ENCODE measurements at places on chromosomes 2 and 18.

DNA sequence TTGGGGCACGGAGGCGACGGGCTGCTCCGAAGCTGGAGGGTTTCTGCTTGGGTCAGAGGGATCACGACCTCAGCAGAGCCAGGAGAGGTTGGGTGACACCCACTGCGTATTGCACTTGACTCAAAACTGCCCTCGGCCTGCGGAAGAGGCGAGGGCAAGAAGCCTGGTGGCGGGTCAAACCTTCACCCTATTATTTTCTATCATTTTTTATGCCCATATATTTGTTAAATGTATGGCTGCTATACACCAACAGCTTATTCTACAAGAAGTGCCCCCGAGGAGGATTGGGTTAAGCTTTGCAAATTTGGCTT is 12.6 kb upstream of the SATB2 start:
- no peaks in the 10 kb centered on the region for H3K4me1 ChIP-seq
- peaks cover 9% of the 10 kb centered on the region for H3K27me3 ChIP-seq
- H3K4me3 ChIP-seq = no peak overlapping the region
- DNase-seq = no peak
- H3K27ac ChIP-seq = no peak overlapping the region

GRCh38 chr2:182550234-182550633 is 123.4 kb upstream of the PDE1A start:
- no peak overlapping the region for H3K27ac ChIP-seq
- no peaks in the 10 kb centered on the region for H3K36me3 ChIP-seq
- H3K27me3 ChIP-seq = no peaks in the 10 kb centered on the region
- H3K4me1 ChIP-seq = no peaks in the 10 kb centered on the region

- no peak for DNase-seq
- no peaks in the 10 kb centered on the region for H3K27me3 ChIP-seq
- H3K4me3 ChIP-seq = no peak overlapping the region
Measured at GRCh38 chr18:35024965-35025364, 16.2 kb upstream of the MAPRE2 start.

DNA sequence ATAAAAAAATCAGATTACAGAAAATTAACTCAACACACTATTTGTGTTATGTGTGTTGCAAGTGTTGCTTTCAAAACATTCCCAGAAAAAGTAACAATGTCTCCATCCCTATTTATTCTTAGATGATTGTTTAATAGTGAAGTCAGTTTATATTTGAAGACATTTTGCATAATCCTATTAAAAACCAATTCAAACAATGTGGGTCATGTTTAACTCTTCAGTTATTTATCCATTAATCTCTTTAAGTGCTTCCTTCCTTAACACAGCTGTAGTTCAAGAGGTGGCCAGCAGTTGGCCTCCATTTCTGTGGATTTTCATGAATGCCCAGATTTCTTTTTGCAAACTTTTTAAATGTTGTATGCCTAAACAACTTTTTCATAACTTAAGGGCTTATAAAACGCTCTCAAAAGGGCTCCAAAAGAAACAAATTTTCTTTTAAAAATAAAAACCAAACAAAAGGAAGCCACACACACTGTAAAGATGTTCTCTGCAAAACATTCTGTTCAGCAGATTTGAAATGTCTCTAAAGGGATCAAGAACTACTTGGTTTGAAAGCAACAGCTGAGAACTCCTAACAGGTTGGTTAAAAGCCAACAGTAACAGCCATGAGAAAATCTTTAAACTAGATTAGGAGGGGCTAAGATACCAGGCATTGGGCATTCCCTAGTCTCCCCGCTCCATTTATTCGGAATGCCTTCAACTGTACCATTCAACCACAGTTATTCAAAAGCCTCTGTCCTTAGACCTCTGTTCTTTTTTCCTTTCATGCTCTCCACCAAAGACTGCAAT is 71.5 kb downstream of the THADA start:
- no peaks in the 10 kb centered on the region for H3K27me3 ChIP-seq
- DNase-seq = no peak
- H3K27ac ChIP-seq = no peak overlapping the region
- no peak overlapping the region for H3K4me3 ChIP-seq
- no peaks in the 10 kb centered on the region for H3K4me1 ChIP-seq
- H3K36me3 ChIP-seq = peaks cover 13% of the 10 kb centered on the region

GRCh38 chr2:55048508-55049042 is 1.7 kb downstream of the RTN4 start:
- no peak for DNase-seq
- H3K27me3 ChIP-seq = no peaks in the 10 kb centered on the region
- H3K4me1 ChIP-seq = peaks cover 62% of the 10 kb centered on the region
- H3K27ac ChIP-seq = peak overlapping the region; percentile 92
- H3K36me3 ChIP-seq = peaks cover 19% of the 10 kb centered on the region
- H3K4me3 ChIP-seq = peak overlapping the region; percentile 82

- H3K36me3 ChIP-seq = no peaks in the 10 kb centered on the region
- no peak within 1 kb of the TSS for H3K27ac ChIP-seq
- no peaks in the 10 kb centered on the region for H3K27me3 ChIP-seq
- DNase-seq = no peak
Measured at GRCh38 chr2:210224941-210225672, at the start of gene ACADL. Gene ACADL, minus strand, starts transcription at chr2:210225447. Its CDS starts 184 bp downstream, at chr2:210225263.

DNA sequence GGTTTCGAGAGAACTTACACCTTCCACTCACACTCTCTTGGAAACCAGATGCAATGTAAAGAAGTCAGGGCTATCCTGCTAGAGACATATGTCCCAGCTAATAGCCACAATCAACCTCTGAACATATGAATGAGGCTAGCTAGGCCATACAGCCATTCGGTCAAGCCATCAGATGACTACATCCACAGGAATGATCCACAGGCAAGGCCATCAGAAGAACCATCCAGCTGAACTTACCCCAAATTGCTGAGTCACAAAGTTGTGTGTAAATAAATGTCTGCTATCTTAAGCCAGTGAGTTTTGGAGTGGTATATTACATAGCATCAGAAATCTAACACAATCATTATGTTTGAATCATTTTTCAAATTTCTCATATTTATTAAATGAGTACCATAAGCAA is 5.2 kb upstream of the SPAST start:
- no peak for DNase-seq
- H3K4me3 ChIP-seq = no peak overlapping the region
- no peak overlapping the region for H3K27ac ChIP-seq
- no peaks in the 10 kb centered on the region for H3K36me3 ChIP-seq

- peak; percentile 54 for DNase-seq
- peaks cover 57% of the 10 kb centered on the region for H3K36me3 ChIP-seq
- no peaks in the 10 kb centered on the region for H3K4me1 ChIP-seq
- H3K27ac ChIP-seq = no peak overlapping the region
Measured at GRCh38 chr2:97740590-97741182, 27.3 kb downstream of the ZAP70 start.

GRCh38 chr2:162072976-162073887 is 783 bp downstream of the DPP4 start:
- H3K27ac ChIP-seq = peak overlapping the region; percentile 94
- H3K4me1 ChIP-seq = peaks cover 66% of the 10 kb centered on the region
- peak; percentile 81 for DNase-seq
- H3K36me3 ChIP-seq = peaks cover 52% of the 10 kb centered on the region
- peak overlapping the region; percentile 71 for H3K4me3 ChIP-seq

DNA sequence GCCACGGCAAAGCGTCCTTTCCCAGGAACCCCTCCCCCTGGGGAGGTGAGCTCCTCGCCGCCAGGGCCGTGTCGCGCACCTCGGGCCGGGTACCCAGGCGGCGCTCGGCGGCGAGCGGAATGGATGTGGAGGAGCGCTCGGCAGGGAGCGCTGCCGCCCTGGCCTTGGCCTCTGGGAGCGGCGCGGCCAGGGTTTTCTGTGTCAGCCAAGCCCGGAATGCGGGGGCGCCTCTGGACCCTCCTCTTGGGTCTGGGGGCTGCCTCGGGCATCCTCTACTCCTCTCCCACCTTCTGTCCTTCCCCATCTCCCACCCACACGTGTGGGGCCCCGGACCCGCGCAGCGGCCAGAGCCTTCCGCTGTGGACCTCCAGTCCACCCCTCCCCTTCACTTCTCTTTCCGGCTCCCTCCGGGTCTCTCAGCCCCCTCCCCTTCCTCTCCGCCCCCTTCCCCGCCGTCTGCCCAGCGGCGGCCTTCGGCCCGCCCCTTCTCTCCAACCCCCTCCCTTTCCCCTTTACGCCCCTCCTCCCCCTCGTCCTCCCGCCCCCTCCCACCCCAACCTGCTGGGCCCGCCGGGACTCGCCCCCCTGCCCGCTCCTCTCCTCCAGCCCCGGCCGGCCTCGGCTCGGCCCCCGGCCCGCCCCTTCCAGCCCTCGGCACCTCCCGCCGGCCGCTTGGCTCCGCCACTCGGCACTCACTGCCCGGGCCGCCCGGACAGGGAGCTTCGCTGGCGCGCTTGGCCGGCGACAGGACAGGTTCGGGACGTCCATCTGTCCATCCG is at the start of gene MERTK:
Gene MERTK, plus strand, starts transcription at position 684 of the 779 bp plus-strand sequence. CDS start 129 bp downstream, outside the sequence.
- DNase-seq = peak; percentile 77
- peak within 1 kb of the TSS; percentile 69 for H3K4me3 ChIP-seq
- peak within 1 kb of the TSS; percentile 41 for H3K27ac ChIP-seq
- H3K36me3 ChIP-seq = no peaks in the 10 kb centered on the region
- H3K27me3 ChIP-seq = no peaks in the 10 kb centered on the region

GRCh38 chr2:42693688-42694479 is 70.1 kb downstream of the OXER1 start:
- DNase-seq = no peak
- H3K4me1 ChIP-seq = no peaks in the 10 kb centered on the region
- peaks cover 33% of the 10 kb centered on the region for H3K36me3 ChIP-seq

DNA sequence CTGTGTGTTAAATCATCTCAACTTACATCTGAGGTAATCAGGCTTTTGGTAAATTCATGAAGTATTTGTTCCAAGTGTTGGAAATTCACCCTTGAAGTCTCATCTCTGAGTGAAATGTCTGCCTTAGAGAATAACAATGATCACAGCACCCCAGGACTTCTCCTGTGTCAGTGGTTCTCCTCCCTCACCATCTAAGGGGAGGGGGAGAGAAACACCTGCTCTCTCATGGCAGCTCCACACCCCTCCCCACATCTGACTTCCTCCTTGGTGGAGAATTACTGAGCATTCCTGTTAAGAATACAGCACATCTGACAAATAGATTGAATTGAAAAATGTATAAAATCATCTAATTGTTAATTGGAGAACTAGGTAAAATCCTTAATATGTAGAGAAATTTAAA is 532.1 kb downstream of the RNF144A start:
- peaks cover 16% of the 10 kb centered on the region for H3K4me1 ChIP-seq
- H3K27ac ChIP-seq = no peak overlapping the region
- H3K4me3 ChIP-seq = no peak overlapping the region
- no peaks in the 10 kb centered on the region for H3K27me3 ChIP-seq

Measured in DND-41 (cell line).